Activated T-helper 2 cell treated with anti-CD3 and anti-CD28 coated beads, Interferon-gamma antibody, Interleukin-2, Interleukin-4, amounts not matched to agents 10 μg/mL and 5 μg/mL and 100 μg/mL, durations not matched to agents 14 hours and 24 hours and 36 hours (primary cell): ENCODE measurements at places on chromosomes 6 and 20. TPM values are rescaled to one million over a fixed set of nuclear protein-coding genes. Genes with fewer than 3 reads are reported as not detected.
A peak's percentile ranks its signal among the peaks of the same experiment; 100 is the strongest.

PROKR2 gene
- not detected in 2 replicates for total RNA-seq

GRCh38 chr6:49519660-49520059 is 19.9 kb downstream of the GLYATL3 start:
- DNase-seq: no peak

DNA sequence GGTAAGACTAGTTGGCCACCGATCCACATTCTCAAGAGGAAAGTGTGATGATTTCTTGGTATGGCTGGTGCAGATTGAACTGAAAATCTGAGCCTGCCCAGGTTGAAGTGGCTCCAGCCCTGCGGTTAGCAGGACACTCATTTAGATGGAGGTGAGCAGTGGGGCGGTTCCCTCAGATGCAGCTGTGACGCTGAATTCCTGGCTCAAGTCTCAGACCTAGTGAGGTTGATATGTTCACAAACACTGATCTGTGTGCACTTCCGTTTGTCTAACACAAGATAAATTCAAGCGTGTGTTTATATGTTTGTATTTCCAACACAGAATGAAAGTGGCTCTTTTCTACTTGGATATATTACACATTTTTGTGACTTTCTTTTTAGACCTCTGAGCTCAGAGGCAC is 83.4 kb upstream of the FRMD1 start:
- DNase-seq: no peak

DNA sequence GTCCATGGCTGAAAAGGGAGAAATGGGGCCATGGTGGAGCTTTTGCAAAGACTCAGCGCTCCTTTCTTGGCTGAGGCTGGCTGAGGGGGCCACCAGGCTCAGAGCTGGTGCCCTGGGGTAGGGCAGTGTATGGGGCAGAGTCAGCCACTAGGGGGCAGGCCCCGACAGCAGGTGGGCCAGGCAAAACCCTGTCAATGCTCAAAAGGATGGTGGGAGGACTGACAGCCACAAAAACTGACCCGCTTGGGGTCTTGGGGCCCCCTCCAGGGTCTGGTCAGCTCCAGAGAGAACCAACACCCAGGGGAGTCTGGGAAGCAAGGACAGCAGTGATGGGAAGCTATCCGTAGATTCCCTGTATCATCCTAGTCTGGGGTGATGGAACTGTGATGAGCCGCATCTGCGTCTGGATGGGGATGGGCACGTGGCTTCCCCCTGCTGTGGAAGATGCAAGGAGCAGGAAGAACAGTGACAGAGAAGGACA is 306.9 kb downstream of the DHX35 start:
- DNase-seq: peak; percentile 15

DNA sequence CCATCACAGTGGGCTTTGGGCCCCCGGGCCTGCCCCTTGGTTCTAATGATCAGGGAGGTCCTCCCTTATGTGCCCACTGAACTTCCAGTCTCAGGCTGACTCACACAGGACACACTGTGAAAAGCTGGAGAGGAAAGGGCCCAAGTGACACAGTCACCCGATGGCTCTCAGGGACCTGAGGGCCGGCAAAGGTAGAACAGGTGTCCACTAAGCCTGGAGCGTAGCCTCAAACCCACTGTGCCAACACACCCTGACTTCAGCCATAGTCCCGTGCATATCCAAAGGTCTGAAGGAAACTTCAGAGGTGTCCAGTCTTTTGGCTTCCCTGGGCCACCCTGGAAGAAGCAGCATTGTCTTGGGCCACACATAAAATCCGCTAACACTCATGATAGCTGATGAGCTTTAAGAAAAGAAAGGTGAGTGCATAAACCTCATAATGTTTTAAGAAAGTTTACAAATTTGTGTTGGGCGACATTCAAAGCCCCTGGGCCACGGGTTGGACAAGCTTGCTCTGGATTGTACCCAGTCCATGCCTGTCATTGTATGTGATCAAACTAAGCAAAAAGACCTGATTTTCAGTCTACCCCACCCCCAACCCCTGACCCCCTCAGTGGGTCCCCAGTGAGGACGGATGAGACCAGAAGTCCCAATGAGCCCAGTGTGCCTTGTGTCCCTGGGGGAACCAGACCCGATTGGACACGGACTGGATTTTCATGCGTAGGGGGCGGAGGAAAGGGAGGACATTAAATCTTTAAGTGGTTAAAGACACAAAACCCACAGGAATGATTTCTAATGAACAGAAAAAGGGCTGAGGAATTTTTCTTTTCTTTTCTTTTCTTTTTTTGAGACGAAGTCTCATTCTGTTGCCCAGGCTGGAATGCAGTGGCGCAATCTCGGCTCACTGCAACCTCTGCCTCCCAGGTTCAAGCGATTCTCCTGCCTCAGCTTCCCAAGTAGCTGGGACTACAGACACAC is 6.1 kb downstream of the RAMACL start:
- DNase-seq: no peak

GRCh38 chr6:46684771-46685170 is 2.9 kb upstream of the TDRD6 start:
- no peak for DNase-seq

- DNase-seq: no peak
Measured at GRCh38 chr6:128696691-128697689, 176.6 kb upstream of the PTPRK start.

GRCh38 chr6:135149376-135149775 is 31.7 kb upstream of the MYB start:
- no peak for DNase-seq
